Activated CD4-positive, alpha-beta T cell treated with anti-CD3 and anti-CD28 coated beads for 1 hour (primary cell): ENCODE measurements at places on chromosomes 1 and 21.

- no peak for DNase-seq
Observed at GRCh38 chr21:32962268-32962667, 63.5 kb upstream of the OLIG2 start.

DNA sequence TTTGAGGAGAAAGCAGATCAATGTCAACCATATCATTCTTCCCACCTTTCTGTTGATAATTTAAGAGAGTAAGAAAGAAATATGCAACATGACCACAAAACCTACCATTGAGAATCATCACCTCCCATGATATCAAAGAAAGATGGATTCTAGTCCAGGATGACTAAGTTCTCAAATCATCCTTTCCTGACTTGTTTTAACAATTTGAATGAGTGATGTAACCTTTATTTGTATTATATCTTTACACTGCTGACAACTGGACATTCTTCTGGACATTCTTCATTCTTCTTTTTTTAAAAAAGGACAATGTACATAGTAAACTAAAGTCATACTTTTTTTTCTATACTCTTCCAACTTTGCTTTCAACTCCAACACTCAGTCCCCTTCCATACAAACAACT lies 9.5 kb downstream of the PSMB4 start:
- DNase-seq: no peak

DNA sequence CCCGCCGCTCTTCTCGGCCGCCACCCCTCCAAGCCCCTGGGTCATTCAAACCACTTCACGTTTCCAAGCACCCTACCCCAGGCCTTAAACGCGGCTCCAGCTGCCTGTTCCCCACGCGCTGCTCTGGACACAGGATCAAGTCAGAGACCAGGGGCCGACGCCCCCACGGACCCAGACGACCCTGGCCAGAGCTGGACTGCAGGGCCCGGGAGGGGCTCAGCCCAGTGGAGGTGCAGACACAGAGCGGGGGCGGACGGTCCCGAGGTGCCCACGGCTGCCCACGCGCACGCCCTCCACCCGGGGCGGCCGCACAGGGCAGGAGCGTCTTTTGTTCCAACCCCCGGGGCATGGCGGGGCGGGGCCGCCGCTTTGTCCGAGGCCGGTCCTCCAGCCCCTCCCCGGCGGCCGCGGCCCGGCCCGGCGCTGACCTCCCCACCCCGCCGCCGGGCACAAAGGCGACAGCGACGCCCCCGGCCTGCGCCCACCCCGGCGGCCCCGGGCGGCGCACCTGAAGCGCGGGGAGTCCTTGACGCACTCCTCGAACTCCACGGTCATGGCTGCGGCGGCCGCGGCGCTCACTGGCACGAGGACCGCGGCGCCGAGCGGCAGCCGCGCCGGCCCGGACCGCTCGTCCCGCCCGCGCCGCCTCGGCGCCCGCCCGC lies 338 bp downstream of the ACAP3 start:
- no peak for DNase-seq

- no peak for DNase-seq
Observed at GRCh38 chr21:25396135-25396711, 211.1 kb downstream of the MRPL39 start.

DNA sequence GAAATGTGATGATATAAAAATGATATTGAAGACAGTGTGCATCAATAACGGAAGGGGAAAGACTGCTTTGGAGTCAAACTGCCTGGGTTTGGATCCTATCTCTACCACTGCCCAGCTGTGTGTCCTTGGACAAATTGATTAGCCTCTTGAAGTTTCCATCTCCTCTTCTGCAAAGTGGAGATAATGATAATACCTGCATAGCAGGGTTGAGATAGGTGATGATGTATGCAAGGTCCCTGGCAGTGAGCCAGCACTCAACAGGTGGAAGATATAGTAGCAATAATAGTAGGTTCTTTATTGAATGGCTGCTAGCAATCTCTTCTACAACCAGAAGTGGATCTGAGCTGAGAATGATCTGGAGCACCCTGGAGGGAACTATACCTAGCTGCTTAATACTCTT lies 166.7 kb downstream of the MIS18A start:
- no peak for DNase-seq

DNA sequence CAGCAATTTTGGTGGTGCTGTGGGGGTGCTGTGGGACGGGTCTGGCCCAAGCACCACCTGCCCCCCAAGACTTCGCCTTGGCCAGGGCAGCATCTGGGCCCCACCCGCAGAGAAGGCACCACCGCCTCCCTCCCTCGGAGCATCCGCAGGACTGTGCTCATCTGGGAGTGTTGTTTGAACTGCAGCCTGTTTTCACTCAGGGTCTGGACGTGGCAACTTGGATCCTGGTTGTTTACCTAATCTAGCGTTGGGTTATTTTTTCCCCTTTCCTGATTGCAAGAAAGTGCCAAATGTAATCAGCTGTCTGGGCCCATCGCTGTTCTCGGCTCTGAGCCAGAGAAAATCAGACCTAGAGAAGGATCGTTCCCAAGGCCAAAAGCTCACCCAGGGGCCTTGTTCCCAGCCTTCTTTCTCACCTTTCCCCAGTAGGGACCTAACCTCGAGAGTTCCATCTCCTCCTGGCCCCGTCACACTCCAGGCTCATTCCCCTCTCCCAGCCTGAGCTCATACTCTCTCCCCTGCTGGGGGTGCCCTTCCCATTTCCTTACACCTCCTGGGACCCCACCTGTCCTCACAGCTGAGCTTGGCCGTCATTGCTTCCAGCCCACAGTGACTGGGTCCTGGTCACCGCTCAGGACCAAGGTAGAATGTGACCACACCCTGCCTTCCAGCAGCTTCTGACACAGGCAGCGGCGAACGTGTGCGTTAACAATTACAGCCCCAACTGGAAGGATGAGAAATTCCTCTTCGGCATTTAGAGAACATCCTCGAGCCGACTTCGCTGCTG lies 72.0 kb upstream of the FAM20B start:
- DNase-seq: no peak

DNA sequence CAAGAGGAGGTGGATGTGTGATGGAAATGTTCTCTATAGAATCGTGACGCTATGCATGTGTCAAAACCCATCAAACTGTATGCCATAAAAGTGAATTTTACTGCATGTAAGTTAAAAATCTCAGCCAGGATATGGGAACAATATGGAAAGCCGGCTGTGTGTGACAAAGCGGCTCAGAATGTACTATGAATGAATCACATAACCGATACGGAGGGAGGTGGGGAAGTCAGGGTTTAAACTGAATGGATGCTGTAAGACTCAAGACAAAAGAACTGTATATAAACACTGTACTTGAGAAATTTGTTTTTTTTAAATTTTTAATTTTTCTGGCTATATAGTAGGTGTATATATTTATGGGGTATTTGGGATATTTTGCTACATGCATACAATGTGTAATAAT lies 111.6 kb upstream of the PDE4B start:
- DNase-seq: no peak

GRCh38 chr1:234612352-234613127 lies 2.6 kb upstream of the IRF2BP2 start:
- DNase-seq: peak; percentile 59

DNA sequence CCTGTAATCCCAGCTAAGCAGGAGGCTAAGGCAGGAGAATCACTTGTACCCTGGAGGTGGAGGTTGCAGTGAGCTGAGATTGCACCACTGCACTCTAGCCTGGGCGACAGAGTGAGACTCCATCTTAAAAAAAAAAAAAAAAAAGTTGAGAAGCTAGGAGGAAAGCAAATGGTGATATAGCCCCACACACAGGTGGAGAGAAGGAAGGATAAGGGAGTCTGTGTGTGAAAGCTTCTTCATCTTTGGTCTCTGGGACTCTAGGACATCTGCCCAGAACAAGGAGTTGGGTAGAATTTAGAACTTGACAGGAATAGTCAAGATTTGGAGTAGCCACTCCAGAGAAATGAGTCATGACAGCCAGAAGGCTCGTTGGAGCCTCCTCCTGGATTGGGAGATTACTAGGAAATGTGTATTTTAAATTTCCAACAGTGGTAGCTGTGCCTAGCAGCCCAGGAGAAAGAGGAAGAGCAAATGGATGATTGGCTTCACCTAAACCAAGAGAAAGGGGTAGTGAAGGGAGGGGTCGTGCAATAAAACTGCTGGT lies 19.9 kb downstream of the NPL start:
- no peak for DNase-seq

DNA sequence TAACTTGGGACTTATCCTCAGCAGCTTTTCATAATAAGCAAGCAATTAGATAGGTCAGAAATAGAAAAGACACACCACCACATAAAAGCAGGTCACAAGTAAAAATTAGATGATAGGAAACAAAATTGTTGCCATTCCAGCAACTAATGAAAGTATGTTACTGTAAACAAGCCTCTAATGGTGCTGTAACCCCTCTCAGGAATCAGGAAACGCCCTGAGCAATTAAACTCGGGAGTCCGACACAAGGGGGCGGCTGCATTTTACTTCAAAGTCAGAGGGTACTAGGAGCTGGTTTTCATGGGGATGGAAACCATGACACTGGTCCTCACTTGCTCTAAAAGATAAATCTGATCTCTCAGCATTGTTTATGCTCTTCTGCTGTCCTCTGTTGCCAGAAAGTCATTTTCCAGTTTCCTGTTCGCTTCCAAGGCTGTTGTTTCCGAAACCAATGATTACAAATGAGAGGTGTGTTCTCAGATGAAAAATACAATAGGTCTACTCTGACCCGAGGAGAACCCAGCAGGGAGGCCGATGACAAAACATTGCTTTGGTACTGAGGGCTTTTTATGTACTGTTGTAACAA lies 93.4 kb downstream of the TGFBR3 start:
- DNase-seq: no peak

GRCh38 chr1:74517599-74518051 lies 5.2 kb upstream of the LRRC53 start:
- no peak for DNase-seq

DNA sequence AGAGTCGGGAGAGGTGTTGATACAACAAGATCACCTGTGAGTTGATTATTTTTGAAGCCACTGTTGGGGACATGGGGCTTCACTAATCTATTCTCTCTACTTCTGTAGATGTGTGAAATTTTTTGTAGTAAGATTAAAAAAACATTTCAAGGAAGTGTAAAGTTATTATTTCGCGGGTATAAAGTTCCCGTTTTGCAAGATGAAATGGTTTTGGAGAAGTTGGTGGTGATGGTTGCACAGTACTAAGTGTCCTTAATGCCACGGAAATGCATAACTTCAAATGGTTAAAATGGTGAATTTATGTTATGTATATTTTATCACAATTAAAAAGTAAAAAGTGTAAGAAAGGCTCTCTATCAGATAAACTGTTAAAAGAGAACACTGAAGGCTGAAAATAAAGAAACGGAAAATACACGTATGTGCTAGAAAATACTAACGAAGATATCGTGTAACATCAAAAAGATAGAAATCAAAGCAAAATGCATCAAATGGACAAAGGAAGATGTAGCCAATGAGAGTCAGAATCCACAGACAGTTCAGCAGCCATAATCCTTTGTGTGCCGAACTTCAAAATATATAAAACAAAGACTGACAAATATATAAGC lies 2.9 kb upstream of the ITGB2 start:
- DNase-seq: no peak

DNA sequence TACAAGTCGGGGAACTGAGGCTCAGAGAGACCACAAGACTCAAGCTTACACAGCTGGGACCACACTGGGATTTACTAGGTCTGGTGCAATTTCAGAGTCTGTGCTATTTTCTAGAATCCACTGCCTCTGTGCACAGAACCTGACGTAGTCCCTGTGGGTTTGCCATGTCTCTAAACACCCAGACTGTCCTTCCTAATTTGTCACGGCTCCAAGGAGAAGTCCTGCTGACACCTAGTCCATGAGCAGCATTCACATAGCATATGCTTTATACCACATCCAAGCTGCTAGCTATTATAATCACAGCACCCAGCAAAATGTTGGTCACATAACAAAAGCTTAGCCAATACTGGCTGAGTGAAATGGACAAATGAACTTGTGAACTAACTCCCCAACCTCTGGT lies 79.0 kb upstream of the HMGB4 start:
- DNase-seq: no peak

DNA sequence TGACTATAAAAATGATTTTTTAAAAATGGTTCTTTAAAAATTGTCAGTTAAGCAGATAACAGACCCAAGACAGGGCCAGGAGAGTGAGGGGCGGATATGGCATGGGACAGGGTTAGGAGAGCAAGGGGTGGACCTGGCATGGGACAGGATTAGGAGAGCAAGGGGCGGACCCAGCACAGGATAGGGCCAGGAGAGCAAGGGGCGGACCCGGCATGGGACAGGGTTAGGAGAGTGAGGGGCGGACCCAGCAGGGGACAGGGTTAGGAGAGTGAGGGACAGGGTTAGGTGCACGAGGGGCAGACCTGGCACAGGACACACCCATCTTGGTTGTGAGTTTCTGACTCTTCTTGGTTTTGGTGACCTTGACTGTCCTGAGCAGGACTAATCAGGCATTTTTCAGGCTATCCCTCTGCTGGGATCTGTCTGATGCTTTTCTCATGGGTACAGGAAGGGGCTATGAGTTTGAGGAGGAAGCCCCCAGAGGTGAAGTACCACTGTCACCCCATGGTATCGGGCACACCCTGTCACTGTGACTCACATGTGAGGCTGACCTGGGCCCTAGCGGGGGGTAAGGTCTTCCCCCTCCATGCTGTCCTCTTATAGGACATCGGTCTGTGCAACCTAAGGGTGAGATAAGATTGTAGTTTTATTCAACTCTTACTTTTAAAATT lies 159.0 kb upstream of the COL6A1 start:
- DNase-seq: no peak

- no peak for DNase-seq
Observed at GRCh38 chr1:100080331-100080730, 52.4 kb downstream of the SASS6 start.

DNA sequence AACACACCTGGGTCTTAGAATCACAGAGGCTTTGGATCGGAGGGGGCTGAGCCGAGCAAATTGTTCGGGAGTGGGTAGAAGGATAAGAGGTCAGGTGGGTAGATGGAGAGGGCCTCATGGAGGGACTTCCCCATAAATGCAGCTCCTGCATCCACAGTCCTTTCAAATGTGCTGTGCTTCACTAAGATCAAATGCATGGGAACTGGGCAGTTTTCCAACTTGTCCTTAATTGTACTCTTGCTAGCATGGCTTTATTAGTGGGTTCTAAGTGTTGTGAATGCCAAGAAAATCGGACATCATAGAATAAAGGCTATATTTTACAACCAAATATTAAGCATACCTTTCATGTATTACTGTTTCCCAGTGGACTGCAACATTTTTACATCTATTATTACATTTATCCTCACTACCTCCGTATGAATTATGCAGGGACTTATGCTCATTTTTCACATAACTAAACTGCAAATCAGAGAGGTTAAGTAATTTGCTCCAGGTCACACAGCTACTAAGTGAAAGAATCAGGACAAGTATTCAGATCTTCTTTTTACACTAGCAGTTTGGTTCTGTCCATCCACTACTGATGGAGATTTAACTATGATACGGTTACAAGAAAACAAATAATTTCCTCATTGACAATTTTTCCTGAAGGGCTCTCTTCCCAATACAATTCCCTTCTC lies 174.5 kb upstream of the RUNX1 start:
- no peak for DNase-seq

GRCh38 chr1:182383037-182383661 lies 8.4 kb downstream of the GLUL start:
- no peak for DNase-seq
